ENCODE measurements at places on chromosomes 6 and 20. TPM values are rescaled to one million over a fixed set of nuclear protein-coding genes. Genes with fewer than 3 reads are reported as not detected.

FKBP5 gene
- total RNA-seq, result 4.8 TPM

COX4I2 gene
- total RNA-seq, result not detected

TAGAP gene
- total RNA-seq, result not detected

CYP24A1 gene
- 0.28 TPM for total RNA-seq

MOG gene
- total RNA-seq, result not detected

NPEPL1 gene
- total RNA-seq, result 25.2 TPM

SLC22A1 gene
- total RNA-seq, result 0.92 TPM

VGLL2 gene
- total RNA-seq, result not detected

EMILIN3 gene
- under 0.01 TPM for total RNA-seq

LAMA5 gene
- 18.0 TPM for total RNA-seq

FILIP1 gene
- total RNA-seq, result 0.14 TPM

SLC22A16 gene
- total RNA-seq, result not detected

NHLRC1 gene
- 1.8 TPM for total RNA-seq

CD40 gene
- 5.6 TPM for total RNA-seq

BPI gene
- total RNA-seq, result not detected

SFTA2 gene
- not detected for total RNA-seq

SLC4A11 gene
- 1.0 TPM for total RNA-seq

IYD gene
- not detected for total RNA-seq

BTN1A1 gene
- total RNA-seq, result not detected

TFAP2A gene
- under 0.01 TPM for total RNA-seq

PCSK2 gene
- total RNA-seq, result under 0.01 TPM

LPIN3 gene
- total RNA-seq, result 6.0 TPM

TRIM15 gene
- not detected for total RNA-seq

ID4 gene
- 10.2 TPM for total RNA-seq

Data from smooth muscle cell of bladder (primary cell).